Aorta (tissue), 5 donors: ENCODE measurements at places on chromosomes 11 and 22. TPM values are rescaled to one million over a fixed set of nuclear protein-coding genes. Genes with fewer than 3 reads are reported as not detected.
A peak's percentile ranks its signal among the peaks of the same experiment; 100 is the strongest.

GRCh38 chr11:99368583-99368982 lies 347.8 kb downstream of the CNTN5 start:
- DNase-seq = no peak

DNA sequence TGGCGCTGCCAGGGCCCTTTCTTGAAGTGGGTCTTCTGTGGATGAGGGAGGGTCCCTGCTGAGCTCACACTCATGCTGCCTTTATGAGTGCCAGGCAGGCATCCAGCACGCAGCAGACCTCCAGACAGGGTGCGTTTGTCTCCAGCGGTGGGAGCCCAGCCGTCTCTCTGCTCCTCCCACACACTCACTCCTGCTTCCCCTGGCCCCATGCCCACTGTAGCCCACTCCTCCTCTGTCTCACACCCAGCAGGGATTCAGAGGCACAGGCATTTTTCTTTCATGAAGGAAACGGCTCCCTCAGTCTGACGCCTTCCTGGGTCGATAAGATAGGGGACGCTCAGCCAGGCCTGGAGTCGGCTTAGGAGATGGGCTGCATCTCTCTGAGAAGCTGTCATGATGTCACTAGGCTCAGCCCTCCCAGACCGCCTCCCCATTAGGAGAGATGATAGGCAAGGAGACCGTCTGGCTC lies 183.9 kb upstream of the NCAM1 start:
- DNase-seq = no peak

GRCh38 chr22:48493733-48494132 lies 1333.9 kb downstream of the BRD1 start:
- DNase-seq = peak; percentile 8

GRCh38 chr11:67370351-67371076 lies 2.9 kb downstream of the CLCF1 start:
- DNase-seq = no peak

GRCh38 chr11:93757924-93758865 lies 16.7 kb downstream of the C11orf54 start:
- no peak for DNase-seq

DNA sequence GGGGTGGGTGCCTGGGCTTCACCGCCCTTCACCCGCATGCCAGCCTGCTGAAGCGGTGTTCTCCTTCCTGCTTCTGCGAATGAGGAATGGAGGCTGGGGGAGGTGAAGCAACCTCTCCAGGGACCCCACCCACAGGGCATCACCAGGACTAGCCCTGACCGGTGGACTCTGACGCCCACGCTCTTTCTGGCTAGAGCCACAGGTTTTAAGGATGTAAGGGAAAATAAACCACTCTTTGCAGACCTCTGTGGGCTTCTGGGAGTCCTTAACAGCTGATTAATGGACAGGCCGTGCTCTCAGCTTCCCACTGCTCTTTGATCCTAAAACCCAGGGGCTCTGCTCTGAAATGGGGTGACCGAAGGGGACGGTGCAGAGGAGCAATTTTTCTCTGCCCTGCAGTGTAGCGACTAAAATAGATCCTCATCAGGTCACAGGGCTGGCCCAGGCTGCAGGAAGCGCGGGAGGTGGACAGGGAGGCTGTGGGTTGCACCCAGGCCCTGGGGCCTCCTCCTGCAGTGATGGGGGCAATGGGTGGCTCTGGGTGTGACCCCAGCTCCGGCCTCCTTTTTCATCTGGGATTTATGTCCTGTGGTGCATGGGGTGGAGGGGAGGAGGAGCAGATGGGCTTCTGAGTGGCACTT lies 127.4 kb downstream of the CACNA1I start:
- DNase-seq = no peak

GRCh38 chr11:117430293-117430955 lies 102.8 kb downstream of the CEP164 start:
- DNase-seq = peak; percentile 62

DNA sequence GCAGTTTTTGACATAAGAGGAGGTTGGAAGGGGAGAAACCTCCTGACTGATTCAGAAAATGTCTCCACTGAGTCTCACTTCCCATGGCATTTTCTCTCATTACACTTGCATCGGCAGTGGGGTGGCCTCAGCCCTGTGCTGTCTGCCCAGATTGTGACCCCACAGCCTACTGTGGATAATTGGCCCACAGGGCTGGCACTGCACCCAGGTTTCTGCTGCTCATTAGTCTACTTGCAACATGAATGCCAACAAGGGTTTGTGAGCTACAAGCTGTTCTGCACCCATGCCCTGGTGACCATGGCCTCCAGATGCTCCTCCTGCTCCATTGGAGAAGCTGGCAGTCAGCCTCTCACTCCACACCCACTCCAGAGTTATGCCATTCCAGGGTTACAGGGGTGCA lies 296.0 kb downstream of the CTTN start:
- no peak for DNase-seq

DNA sequence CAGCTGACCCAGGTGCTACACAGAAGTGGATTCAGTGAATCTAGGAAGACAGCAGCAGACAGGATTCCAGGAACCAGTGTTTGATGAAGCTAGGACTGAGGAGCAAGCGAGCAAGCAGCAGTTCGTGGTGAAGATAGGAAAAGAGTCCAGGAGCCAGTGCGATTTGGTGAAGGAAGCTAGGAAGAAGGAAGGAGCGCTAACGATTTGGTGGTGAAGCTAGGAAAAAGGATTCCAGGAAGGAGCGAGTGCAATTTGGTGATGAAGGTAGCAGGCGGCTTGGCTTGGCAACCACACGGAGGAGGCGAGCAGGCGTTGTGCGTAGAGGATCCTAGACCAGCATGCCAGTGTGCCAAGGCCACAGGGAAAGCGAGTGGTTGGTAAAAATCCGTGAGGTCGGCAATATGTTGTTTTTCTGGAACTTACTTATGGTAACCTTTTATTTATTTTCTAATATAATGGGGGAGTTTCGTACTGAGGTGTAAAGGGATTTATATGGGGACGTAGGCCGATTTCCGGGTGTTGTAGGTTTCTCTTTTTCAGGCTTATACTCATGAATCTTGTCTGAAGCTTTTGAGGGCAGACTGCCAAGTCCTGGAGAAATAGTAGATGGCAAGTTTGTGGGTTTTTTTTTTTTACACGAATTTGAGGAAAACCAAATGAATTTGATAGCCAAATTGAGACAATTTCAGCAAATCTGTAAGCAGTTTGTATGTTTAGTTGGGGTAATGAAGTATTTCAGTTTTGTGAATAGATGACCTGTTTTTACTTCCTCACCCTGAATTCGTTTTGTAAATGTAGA lies 1.7 kb downstream of the MALAT1 start:
- no peak for DNase-seq

DNA sequence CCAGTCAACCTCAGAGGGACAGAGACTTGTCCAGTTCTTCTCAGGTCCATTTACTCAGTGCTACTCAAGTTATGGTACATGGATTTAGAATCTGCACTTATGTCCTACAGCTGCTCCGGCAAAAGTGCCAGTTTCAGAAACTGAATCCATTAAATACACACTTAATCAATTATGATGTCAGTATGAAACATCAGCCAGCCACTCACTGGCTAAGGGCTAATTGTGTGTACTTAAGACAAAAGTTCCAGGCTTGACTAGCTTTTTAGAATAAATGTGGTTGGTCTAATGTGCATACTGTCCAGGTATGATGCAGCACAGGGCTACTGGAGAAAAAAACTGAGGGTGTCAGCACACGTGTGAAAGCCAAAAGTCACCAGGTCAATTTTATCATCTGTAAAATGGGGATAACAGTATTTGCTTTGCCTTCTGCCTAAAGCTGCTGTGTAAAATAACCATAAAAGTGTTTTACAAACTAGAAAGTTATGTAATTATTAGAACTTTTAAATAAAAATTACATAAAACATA lies 55.4 kb upstream of the CYP2D6 start:
- no peak for DNase-seq

KRTAP5-9 gene
- total RNA-seq = not detected

KRTAP5-10 gene
- not detected for total RNA-seq

RNF215 gene
- 20.9 TPM for total RNA-seq

DNA sequence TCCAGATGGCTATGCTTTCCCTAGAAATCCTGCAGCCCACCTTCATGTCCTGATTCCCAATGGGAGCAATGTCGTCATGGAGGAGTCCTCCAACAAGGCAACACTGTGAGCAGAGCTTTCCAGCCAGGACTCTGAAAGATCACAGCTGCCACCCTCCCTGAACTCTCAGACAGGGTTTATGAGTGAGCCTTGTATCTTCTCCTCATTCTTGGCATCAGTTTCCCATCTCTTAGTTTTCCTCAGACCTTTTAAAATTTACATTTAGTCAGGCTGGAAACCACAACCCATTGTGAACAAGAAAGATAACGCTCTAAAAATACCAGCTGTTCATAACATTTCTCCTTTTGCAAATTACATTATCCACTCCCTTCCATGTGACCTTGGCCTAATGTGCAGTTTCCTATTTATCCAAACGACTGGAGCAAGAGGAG lies 15.6 kb upstream of the LYVE1 start:
- no peak for DNase-seq

- no peak for DNase-seq
Measured at GRCh38 chr22:33090836-33091235, 32.7 kb upstream of the SYN3 start.

- DNase-seq = no peak
Measured at GRCh38 chr11:67355794-67356386, 2.5 kb upstream of the POLD4 start.

GRCh38 chr11:43646767-43647166 lies 33.8 kb upstream of the HSD17B12 start:
- DNase-seq = no peak

MUC5B gene
- total RNA-seq = not detected

- DNase-seq = no peak
Measured at GRCh38 chr22:46465793-46466192, 71.6 kb downstream of the CELSR1 start.

DNA sequence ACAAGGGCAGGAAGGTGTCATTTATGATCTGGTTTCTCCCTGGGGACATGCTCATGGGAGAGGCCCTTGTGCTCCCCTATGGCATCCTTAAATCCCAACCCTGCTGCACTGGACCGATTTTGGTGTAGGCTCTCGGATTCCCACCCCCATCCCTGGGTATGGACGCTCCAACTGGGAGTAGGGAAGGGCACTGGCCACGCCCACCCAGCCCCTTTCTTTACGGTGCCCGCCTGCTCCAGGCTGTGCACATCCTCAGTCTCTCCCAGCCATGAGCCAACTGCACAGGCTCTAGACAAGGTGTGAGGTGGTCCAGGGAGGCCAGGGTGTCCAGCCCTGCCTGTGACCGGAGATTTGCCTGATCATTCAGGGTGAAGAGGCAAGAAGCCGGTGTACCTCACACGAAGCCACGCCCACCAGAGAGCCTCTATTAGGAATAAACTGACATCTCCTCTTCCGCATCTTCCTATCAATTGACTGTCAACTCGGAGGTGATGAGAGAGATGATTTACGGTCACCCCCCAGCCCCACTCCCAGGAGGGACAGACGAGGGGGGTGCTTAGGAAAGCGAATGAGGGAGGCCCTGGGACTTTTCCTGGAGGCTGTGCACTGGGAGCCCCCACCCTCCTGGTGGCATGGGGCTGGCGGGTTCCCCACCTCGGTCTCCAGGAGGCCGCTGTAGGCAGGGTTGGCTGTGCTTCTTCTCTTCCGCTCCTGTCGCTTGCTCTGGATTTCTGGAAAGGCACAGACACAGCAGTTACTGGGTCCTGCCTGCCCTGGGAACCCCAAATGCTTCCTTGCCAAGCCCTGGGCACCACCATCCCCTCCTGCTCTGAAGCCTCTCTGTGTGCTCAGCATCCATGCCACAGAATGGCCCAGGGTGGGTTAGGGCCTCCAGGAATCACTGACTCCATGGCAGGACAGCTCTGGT lies 116.7 kb downstream of the PHF21B start:
- no peak for DNase-seq

DNA sequence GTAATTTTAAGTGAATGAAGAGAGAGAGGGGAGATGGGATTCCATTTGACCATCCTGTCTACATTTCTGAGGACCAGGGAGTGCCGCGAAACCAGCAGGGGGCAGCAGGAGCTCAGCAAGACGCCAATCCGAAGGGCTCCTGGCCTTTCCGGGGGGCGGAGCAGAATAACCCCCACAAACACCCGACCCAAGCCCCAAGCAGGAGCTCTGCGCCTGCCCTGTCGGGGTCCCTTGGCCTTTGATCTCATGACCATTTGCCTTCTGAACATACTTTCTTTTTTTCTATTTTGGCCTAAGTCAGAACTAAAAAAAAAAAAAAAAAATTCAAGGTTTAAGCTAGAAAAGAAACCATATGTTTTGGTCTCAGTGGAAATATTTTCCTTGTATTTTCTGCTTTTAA lies 21.9 kb upstream of the SCN2B start:
- DNase-seq = peak; percentile 92

GRCh38 chr22:26842103-26842502 lies 184.7 kb downstream of the MIAT start:
- no peak for DNase-seq

DNA sequence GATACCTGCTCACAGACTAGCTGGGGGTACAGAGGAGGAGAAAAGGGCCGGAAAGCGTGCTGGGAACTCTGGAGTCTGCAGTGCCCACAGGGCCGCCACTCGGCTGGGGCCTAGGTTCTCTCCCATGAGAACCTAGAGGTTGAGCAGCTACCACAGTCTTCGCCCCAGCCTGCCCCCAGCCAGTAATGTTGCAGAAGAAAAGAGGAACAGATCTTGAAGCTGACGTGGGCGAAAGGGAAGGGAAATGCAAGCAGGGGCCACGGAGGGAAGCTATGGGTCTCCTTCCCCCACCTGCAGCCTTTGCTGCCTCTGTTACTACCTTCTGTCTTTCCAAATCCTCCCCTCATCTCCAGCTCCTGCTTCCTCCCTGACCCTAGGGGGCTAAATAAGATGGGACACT lies 28.8 kb upstream of the P2RY2 start:
- peak; percentile 77 for DNase-seq

- no peak for DNase-seq
Measured at GRCh38 chr22:45302751-45303150, 7.0 kb upstream of the FAM118A start.

POU2AF2 gene
- total RNA-seq = not detected

- no peak for DNase-seq
Measured at GRCh38 chr11:91761406-91762025, 463.1 kb upstream of the FAT3 start.

- peak; percentile 91 for DNase-seq
Measured at GRCh38 chr11:2700415-2701211, 819 bp upstream of the KCNQ1OT1 start.

DNA sequence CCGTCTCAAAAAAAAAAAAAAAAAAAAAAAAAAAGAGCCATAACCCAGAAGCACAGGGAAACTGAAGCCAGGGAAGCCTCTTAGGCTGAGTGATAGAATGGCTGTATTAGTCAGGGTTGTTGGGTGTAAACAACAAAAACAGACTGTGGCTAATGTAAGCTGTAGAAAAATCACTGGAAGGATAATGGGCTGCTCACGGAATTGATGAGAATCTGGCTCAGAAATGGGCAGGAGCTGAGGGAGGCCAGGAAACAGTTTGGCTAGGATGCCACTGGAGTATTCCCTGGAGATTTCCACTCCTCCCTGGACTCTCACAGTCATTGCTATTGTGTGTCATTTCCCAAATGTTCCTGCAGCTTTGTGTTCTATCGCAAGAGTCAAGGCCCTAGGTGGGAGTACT lies 22.4 kb downstream of the SLC22A6 start:
- no peak for DNase-seq

UPB1 gene
- 1.6 TPM for total RNA-seq
